ENCODE measurements at places on chromosomes 4 and X. TPM values are rescaled to one million over a fixed set of nuclear protein-coding genes. Genes with fewer than 3 reads are reported as not detected.

GRCh38 chr4:23837371-23837770 lies 52.5 kb downstream of the PPARGC1A start:
- no peak for DNase-seq
- no peaks in the 10 kb centered on the region for H3K36me3 ChIP-seq
- H3K27ac ChIP-seq: no peak overlapping the region
- H3K27me3 ChIP-seq: no peaks in the 10 kb centered on the region
- H3K4me3 ChIP-seq: no peak overlapping the region

DNA sequence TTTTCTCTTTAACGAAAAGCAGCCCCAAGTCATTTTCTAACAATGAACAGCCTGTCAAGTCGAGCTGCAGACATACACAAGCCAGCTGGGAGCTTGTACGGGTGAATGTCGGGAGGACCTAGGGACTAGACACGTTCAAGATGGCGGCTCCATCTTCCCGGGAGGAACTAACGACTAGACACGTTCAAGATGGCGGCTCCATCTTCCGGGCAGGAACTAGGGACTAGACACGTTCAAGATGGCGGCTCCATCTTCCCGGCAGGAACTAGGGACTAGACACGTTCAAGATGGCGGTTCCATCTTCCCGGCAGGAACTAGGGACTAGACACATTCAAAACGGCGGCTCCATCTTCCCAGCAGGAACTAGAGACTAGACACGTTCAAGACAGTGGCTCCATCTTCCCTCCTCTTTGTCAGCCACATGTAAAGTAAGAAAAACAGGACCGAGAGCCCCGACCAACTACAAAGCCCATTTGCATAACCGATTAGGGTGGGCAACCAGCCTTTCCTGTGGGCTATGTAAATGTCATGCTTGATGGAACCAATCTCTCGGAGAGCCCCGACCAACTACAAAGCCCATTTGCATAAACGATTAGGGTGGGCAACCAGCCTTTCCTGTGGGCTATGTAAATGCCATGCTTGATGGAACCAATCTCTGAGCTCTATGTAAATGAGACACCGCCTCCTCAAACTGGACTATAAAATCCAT lies 175.5 kb downstream of the DHRSX start:
- H3K4me1 ChIP-seq: no peaks in the 10 kb centered on the region
- H3K4me3 ChIP-seq: no peak overlapping the region

DNA sequence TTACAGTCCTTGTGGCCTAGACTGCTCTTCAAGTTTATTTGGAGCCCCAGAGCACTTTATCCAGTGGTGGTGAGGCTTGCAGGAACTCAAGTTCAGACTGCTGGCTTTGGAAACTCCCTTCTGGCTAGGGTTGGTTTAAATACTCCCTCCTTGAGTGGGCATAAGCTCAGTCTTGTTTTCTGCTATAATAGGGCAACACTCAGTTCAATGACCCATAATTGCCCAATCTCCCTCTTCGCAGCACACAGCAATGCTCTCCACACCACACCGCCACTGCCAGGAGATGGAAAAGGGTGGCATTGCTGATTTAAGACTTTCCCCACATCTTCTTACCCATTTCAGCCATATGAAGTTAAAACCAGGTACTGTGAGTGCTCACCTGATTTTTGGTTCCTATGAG lies 27.9 kb upstream of the USP38 start:
- H3K27me3 ChIP-seq: no peaks in the 10 kb centered on the region
- H3K4me1 ChIP-seq: no peaks in the 10 kb centered on the region
- H3K27ac ChIP-seq: no peak overlapping the region
- no peaks in the 10 kb centered on the region for H3K36me3 ChIP-seq

DNA sequence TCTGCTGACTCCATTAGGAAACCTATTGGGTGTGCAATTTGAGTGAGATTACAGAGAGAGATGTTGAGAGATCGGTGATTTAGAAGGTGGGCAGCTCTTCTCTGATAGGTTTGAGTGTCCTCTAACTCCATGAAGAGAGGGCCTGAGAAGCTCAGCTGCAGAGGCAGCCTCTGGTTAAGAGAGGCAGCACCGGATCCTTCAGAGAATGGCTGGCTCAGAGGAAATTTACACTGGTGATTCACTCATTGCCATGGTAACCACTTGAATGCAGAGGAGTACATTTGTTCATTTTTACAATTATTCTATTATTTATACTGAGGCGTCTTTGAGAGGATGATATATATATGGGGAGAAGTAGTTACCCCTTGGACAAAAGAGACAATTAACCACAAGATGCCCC lies 171.7 kb downstream of the PDGFRA start:
- no peak overlapping the region for H3K27ac ChIP-seq
- peaks cover 5% of the 10 kb centered on the region for H3K4me1 ChIP-seq
- H3K27me3 ChIP-seq: no peaks in the 10 kb centered on the region
- H3K4me3 ChIP-seq: no peak overlapping the region
- H3K36me3 ChIP-seq: no peaks in the 10 kb centered on the region
- peak; percentile 16 for DNase-seq

DNA sequence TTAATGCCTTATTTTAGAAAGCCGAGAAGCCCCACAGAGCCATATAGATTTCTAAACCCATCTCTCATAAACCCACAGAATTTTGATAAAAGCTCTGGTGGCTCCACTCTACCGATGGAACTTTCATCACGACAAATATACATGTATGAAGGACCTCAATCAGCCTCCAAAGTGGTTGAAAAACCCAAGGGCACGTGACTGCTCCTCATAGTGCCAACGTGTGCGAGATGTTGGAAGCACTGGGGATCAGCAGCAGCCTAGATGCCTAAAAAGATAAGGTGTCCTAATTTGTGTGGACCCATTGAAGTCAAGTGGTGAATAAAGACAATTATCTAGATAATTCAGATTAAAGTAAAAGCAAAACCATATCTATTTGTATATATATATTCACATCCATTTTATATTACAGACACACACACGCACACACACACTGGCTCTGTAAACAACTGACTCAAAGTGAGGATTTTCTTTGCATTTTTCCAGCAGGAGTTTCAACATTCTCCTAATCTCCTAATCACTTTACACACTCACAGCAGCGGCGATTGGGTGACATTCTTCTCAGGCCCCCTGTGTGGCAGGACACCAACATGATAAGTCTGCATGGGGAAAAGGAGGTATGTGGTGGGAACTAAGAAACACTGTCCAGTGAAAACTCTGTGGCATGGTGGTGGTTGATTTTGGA lies 2.8 kb upstream of the PITX2 start:
- H3K36me3 ChIP-seq: no peaks in the 10 kb centered on the region
- peaks cover 28% of the 10 kb centered on the region for H3K4me1 ChIP-seq
- H3K27ac ChIP-seq: no peak overlapping the region
- H3K4me3 ChIP-seq: no peak overlapping the region

DNA sequence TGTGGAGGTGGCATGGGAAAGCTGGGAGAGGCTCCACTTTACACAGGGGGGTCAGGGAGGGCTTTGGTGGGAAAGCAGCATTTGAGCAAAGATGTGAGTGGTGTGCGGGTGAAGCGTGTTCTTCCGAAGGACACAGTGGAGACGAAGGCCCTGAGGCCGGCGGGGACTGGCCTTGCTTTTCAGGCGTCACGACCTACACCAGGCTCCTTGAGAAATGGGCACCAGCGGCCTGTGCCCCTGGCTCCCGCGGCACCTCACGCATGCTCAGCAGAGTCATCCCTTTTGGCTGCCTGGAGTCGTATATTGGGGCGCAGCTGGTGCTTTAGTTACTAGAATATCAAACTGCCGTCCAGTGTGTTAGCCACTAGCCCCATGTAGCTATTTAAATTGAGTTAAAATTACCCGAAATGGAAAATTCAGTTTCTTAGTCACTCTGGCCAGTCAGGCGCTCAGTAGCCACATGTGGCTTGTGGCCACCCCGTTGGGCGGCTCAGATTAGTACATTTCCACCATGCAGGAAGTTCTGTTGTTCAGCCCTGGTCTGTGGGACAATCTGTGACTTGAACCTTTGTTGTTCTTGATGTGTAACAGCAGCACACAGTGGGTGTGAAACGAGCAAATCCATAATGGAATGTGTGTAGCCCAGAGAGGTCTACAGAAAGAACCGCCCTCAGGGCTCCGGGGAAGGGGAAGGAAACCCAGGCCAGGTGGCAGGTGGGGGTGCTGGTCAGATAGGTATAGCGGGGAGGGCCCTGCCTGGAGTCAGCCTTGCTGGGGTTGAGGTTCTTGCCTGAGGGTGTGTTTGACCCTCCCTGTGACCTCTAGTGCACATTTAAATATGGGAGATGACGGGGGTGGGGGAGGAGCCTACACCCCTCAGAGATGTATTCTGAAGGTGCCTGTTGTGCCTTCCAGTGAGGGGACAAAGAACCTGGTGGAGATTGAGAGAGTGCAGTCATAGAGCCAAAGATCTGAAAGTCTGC lies 30.4 kb downstream of the TBC1D14 start:
- no peaks in the 10 kb centered on the region for H3K27me3 ChIP-seq
- H3K4me3 ChIP-seq: no peak overlapping the region
- no peak for DNase-seq
- H3K36me3 ChIP-seq: no peaks in the 10 kb centered on the region

GRCh38 chrX:131621650-131622049 lies 77.8 kb downstream of the OR13H1 start:
- H3K4me3 ChIP-seq: no peak overlapping the region
- no peak overlapping the region for H3K27ac ChIP-seq
- no peak for DNase-seq
- no peaks in the 10 kb centered on the region for H3K4me1 ChIP-seq
- no peaks in the 10 kb centered on the region for H3K27me3 ChIP-seq
- H3K36me3 ChIP-seq: no peaks in the 10 kb centered on the region

GRCh38 chrX:106220177-106220576 lies 52.1 kb downstream of the PWWP3B start:
- H3K27ac ChIP-seq: no peak overlapping the region
- H3K4me3 ChIP-seq: no peak overlapping the region
- no peaks in the 10 kb centered on the region for H3K36me3 ChIP-seq
- no peaks in the 10 kb centered on the region for H3K4me1 ChIP-seq
- H3K27me3 ChIP-seq: no peaks in the 10 kb centered on the region
- no peak for DNase-seq

- no peaks in the 10 kb centered on the region for H3K4me1 ChIP-seq
- H3K4me3 ChIP-seq: no peak overlapping the region
- no peaks in the 10 kb centered on the region for H3K36me3 ChIP-seq
- no peaks in the 10 kb centered on the region for H3K27me3 ChIP-seq
Measured at GRCh38 chr4:4277531-4277930, 12.4 kb downstream of the LYAR start.

DNA sequence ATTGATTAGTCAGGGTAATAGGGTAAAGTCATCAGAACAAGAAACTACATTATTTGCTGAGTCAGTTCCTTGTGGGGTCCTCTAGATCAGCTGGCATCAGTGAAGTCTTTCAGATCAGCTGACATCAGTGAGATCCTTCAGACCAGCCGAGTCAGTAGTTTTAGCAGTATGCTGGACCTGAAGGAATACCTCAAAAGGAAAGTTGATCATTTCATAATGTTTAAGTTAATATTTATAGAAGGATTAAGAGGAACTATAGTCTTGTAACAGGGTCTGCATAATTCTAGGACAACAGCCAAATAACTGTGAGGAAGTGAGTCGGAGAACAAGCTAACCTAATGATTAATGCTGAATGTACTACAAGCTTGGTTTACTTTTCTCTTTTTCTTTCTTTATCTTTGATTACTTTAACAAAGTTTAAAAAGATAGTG lies 958 bp upstream of the UGT2B7 start:
- no peaks in the 10 kb centered on the region for H3K4me1 ChIP-seq
- no peak overlapping the region for H3K4me3 ChIP-seq
- DNase-seq: no peak
- H3K27me3 ChIP-seq: no peaks in the 10 kb centered on the region

- no peaks in the 10 kb centered on the region for H3K36me3 ChIP-seq
- H3K4me1 ChIP-seq: no peaks in the 10 kb centered on the region
- H3K27ac ChIP-seq: no peak overlapping the region
- no peak overlapping the region for H3K4me3 ChIP-seq
Measured at GRCh38 chr4:69134471-69134870, 38.2 kb downstream of the UGT2B7 start.

DNA sequence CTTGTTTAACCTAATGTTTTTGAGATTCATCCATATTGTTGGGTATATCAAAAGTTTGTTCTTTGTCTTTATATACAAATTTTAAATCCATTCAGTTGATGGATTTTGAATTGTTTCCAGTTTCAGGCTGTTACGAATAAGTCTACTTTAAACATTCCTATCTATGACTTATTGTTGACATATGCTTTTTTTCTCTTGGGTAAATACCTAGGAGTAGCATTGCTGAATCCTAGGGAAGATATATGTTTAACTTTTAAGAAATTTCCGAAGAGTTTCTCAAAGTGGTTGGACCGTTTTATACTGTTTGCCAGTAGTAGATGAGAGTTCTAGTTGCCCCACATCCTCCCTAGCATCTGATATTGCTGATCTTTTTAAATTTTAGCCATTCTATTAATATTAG lies 60.9 kb upstream of the IL13RA1 start:
- H3K27ac ChIP-seq: no peak overlapping the region
- H3K27me3 ChIP-seq: no peaks in the 10 kb centered on the region
- no peaks in the 10 kb centered on the region for H3K4me1 ChIP-seq

- H3K4me1 ChIP-seq: no peaks in the 10 kb centered on the region
- H3K4me3 ChIP-seq: no peak overlapping the region
- no peaks in the 10 kb centered on the region for H3K27me3 ChIP-seq
- no peaks in the 10 kb centered on the region for H3K36me3 ChIP-seq
- no peak overlapping the region for H3K27ac ChIP-seq
Measured at GRCh38 chr4:106010761-106011160, 115.5 kb downstream of the NPNT start.

DNA sequence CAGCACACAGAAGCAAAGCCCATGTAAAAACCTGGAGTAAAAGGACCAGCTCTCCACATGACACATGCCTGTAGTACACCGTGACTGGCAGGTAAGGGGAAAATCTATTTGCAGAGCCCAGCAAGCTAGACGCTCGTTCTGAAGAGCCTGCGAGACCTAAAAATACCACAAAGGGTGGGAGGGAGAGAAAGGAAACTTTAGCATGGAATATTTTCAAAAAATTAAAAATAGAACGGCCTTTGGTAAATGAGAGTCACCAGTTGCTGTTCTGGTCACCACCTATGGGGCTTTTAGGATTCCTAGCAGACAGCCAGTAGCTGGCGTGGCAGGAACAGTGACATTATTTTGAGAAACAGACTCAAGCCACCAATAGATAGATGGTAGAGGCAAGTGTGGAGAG lies 115.5 kb downstream of the MID1IP1 start:
- H3K36me3 ChIP-seq: no peaks in the 10 kb centered on the region
- H3K27ac ChIP-seq: peak overlapping the region; percentile 41
- H3K27me3 ChIP-seq: no peaks in the 10 kb centered on the region
- DNase-seq: no peak
- no peak overlapping the region for H3K4me3 ChIP-seq
- peaks cover 9% of the 10 kb centered on the region for H3K4me1 ChIP-seq

NLGN4X gene
- polyA plus RNA-seq: 1.3 TPM

SLC38A5 gene
- polyA plus RNA-seq: 2.6 TPM

FRG2 gene
- not detected for polyA plus RNA-seq

TEX13D gene
- not detected for polyA plus RNA-seq

TLR10 gene
- not detected for polyA plus RNA-seq

SSX4B gene
- not detected for polyA plus RNA-seq

H2BW2 gene
- polyA plus RNA-seq: not detected

NSG1 gene
- 1.5 TPM for polyA plus RNA-seq
